ENCODE measurements at places on chromosomes 7 and 10.
A peak's percentile ranks its signal among the peaks of the same experiment; 100 is the strongest.

DNA sequence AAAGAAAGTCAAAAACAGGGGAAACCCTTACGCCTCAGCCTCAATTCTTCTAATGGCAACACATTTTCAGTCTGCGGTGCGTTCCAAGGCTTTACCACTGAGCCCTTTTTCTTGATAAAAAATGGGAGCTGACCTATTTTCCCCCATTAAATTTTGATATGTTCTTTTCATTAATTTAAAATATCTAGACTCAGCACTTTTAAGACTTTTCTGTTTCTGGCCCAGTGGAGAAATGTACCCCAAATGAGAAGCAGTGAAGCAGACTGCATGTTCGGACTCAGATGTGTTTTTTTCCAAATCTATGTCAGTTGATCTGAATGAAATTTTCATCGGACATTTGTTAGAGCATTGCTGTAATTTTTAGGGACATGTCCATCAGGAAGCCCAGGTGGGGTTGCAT lies 126.2 kb downstream of the SEC23IP start:
- no peak for DNase-seq

GRCh38 chr10:75967491-75967890 lies 536.1 kb downstream of the LRMDA start:
- DNase-seq = peak; percentile 25

GRCh38 chr7:1669064-1669951 lies 769 bp upstream of the ELFN1 start:
- peak; percentile 61 for DNase-seq

- DNase-seq = no peak
Measured at GRCh38 chr10:74490551-74490950, 335.8 kb upstream of the KAT6B start.

- DNase-seq = peak; percentile 39
Measured at GRCh38 chr7:66894463-66895080, 26.5 kb upstream of the TMEM248 start.

- peak; percentile 58 for DNase-seq
Measured at GRCh38 chr10:79140085-79140793, 71.5 kb downstream of the ZMIZ1 start.

DNA sequence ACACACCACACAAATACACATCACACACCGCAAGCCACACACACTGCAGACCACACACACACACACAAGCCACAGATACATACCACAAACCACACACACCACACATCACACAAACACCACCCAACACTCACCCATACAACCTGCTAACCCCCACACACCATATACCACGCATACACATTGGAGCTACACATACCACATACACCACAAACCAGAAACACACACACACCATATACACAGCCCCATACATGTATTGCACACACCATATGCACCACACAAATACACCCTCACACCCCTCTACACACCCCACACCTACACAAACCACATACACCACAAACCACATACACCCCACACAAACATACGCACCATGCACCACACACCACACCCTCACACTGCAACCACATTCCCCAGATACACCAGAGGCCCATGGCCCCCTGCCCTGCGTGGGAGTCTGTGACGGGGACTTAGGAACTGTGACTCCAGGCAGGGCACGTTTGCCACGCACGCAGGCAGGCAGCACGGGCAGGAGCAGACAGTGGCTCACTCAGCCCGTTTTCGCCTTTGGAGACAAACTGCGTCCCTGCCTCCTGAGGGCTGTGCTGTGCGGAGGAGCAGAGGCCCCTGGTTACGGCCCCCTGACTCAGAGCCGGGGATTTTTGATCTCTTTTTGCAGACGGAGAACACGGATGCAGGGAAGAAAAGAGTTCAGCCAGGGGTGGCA lies 52.6 kb downstream of the TMEM209 start:
- peak; percentile 64 for DNase-seq

GRCh38 chr7:43877968-43878864 lies 8.9 kb upstream of the MRPS24 start:
- DNase-seq = no peak

DNA sequence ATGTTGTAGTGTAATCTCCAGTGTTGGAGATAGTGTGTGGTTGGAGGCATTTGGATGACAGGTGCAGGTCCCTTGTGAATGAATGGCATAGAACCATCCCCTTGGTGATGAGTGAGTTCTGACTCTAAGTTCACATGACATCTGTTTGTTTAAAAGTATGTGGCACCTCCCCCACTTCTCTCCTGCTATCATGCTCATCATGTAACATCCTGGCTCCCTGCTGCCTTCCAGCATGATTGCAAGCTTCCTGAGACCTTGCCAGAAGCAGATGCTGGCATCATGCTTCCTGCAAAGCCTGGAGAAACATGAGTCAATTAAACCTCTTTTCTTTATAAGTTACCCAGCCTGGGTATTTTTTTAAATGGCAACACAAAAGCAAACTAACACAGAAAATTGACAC lies 499.0 kb upstream of the SEMA3D start:
- peak; percentile 41 for DNase-seq

DNA sequence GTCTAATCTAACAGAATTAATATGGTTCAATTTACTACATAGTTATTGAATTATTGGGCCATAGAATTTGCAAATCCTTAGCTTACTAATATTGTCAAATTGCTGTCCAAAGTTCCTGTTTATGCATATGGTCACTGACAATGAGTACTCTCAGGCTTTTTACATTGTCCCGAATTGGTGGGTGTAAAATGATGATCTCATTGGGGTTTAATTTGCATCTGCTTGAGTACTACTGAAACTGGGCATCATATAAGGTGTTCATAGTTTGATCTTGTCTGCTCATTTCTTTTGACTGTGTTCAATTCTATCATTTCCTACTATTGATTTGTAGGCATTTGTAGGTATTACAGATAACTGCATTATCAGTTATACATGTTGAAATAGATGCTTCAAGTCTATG lies 12.7 kb downstream of the ABCA13 start:
- no peak for DNase-seq

DNA sequence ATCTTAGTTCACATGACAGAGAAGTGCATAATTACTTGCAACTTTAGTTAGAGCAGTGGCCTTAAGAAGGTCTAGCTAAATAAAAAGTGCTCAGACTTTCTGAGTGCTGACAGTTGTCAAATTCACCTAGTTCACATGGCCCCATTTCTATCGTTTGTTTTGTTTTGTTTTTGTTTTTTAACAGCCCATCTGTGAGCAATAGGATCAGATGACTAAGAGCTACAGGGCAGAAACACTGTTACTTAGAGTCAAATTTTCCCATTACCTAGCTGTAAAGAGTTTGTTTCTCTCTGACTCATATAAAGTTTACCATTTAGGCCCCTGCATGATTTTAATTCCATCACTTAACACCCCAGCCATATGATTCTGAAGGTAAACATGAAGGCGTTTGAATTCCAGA lies 18.8 kb downstream of the CAV1 start:
- peak; percentile 47 for DNase-seq

GRCh38 chr10:21746118-21746517 lies 212.1 kb downstream of the MLLT10 start:
- DNase-seq = no peak

DNA sequence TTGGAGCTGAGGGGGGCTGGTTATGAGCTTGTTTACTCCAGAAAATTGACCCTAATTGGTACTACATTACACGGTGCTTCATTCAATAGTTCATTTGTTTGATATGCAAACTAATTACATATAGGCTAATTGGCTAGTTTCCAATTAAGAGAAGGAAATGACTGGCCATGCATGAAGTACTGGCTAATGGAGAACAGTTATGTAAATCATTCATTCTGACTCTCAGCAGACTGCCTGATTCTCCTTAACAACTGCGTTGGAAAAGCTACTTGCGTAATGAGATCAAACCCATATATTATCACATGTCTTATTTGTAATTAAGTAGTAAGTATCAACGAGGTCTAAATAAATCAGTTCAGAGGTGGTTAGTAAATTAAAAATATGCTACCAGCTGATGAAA lies 81.8 kb upstream of the CTTNBP2 start:
- DNase-seq = no peak

- DNase-seq = no peak
Measured at GRCh38 chr7:46212425-46213153, 291.5 kb upstream of the IGFBP3 start.

DNA sequence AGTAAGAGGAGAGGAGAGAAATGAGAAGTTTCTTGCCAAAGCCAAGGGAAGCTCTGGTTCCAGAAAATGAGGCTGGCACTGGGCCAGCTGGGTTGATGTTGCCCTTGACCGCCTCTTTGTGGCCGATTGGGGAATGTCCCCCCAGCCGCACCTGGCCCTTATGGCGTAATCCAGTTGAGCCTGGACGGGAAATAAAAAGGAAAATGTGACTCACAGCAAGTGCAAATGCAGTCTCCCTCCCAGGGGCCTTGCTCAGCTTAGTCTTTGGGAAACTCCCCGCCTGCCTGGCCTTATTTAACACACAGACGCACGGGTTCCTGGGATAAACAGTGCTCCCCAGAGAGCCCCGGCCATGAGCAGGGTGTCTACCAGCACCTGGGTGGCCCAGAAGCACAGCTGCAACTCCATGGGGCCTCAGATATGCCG lies 174.8 kb downstream of the KIAA1217 start:
- peak; percentile 96 for DNase-seq

DNA sequence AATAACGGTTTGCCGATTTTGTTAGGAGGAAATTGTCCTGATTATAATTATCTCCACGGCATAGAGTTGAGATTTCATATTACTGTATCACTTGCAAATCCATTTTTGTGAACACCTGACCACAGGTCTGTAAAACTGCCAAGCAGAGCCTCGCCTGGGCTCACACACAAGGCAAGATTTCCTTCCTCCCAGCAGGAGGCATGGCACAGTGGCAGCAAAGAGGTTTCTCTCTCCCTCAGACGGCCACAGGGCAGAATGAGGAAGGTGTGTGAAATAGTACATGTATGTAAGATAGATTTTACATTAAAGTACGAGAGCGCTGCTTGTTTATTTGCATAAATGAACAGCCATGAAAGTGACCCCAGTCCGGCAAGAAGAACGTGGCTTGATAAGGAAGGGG lies 130.1 kb downstream of the CELF2 start:
- no peak for DNase-seq

- no peak for DNase-seq
Measured at GRCh38 chr7:139875821-139876241, 46.8 kb downstream of the TBXAS1 start.

DNA sequence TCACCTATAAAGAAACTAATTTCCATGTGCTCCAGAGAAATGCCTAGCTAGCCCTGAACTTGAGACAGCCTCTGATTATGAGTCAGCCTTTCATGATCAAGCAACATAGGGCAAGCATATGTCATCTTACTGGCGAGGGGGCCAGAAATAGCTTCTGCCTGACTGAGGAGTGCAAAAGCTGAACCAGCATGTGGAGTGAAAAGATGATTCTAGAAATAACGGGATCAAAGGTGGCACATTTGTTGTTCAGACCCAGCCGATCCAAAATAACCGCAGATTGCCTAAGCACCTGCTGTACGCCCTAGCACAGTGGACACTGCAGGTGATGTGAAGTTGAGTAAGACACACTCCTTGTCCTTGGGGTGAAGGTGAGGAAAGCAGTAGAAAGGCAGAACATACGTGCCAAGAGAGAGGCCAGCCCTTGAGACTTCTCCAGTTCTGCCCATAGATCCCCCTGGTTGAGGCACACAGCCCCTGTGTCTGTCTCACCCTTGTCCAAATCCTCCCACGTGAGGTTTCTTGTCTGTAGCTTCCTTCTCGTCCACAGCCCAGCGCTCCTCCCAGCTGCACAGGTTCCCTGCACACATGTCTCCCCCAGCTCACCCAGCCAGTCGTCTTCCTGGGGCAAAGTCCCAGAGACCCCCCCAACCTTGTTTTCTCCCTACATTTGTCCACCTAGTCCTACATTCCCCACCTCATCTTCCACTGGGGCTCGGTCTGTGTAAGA lies 2.8 kb upstream of the BCL7B start:
- DNase-seq = peak; percentile 86

DNA sequence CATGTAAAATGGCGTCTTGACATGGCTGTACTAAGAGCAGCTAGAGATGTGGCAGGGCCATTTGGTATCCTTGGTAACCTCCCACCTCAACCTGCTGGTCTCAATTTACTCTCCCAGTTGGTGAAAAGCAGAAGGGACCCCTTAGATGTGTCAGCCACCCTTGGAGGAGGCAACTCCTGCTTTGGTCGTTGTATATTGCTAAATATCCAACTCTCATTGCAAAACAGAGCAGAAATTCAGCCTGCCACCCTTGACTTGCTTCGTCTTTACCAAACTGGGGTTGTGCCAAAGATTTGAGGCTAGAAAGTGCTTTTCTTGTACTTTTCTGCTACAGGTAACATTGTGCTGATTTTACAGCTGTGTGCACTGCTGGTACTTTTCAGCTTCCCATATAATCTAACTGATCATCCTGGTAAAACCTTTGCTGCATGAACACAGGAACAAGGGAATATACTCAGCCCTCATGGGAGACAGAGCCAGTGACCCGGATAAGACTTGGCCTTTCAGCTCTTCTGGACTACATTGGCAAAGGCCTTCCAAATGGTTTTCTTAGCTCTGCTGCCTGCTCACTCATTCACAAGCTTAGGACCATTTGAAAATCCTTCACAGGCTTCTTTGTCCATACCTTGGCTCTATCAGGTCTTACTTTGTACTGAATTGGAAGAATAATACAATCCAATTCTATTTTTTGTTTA lies 2.2 kb upstream of the VSTM4 start:
- no peak for DNase-seq

DNA sequence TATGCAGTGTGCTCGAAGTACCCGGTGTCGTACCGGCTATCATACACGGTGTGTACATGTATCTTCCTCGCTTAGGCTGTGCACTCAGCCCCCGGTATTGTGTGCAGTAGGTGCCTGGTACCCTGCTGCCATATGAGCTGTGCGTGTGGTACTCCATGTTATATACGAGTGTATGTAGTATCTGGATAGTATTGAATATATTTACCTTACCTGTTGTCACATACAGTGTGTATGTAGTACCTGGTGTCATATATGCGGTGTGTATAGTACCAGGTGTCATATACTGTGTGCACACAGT lies 1.2 kb downstream of the ZMYND11 start:
- DNase-seq = no peak

GRCh38 chr10:129999140-129999539 lies 35.1 kb upstream of the EBF3 start:
- DNase-seq = no peak
